Midbrain (tissue), 1 donor: ENCODE measurements at places on chromosomes 3 and 15.
A peak's percentile ranks its signal among the peaks of the same experiment; 100 is the strongest.

GRCh38 chr3:102301155-102301880 is 133.5 kb upstream of the ZPLD1 start:
- DNase-seq: no peak

GRCh38 chr15:71279757-71280141 is 164.5 kb downstream of the THSD4 start:
- DNase-seq: no peak

DNA sequence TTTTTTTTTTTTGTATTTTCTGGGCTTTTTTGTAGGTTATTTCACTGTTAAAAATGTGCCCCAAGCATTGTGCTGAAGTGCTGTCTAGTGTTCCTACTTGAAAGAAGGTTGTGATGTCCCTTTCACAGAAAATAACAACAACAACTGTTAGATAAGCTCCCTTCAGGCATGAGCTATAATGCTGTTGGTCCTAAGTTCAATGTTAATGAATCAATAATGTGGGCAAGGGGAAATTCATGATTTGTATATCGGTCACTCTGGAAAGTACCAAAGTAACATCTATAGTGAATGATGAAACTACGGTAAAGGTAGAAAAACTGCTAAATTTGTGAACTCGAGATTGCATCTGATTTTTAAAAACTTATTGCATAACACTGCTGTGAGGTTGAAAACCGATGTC is 539.4 kb downstream of the CADM2 start:
- no peak for DNase-seq

- DNase-seq: no peak
Measured at GRCh38 chr3:126961191-126961790, 21.6 kb upstream of the PLXNA1 start.

DNA sequence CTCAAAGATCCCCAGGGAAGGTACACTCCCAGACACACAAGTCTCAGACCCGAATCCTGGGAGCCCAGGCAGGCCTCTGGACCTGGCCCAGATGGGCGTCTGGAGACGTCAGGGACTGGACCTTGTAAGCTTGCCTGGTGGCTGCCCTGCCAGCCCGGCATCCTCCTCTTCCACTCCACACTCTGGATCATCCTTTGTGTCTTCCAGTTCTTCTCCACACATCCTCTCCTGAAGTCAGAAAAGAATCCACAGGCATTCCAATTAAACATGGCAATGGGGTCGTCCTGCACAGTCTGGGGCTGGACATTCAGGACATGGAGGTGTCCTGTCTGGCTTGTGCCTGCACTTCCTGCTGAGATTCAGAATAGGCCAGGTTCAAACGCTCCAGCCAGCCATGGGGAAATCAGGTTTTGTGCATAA is 208.8 kb upstream of the IGF1R start:
- no peak for DNase-seq

DNA sequence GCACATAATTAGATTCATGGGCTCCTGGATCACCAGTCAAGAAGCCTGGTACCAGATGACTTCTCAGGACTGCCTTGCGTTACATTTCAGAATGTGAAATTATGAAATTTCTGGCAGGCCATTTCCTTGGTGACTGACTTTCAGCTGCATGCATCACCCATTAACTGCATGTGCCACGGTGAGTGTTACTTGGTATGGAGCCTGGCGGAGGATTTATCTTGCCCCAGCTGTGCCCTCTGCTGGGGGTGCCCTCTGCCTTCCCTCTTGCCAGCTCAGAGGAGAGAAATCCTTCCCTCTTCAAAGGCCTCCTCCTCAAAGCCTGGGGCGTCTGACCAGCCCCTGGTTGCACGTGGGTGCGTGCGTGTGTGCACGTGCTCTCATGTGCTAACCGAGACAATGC is 57.7 kb upstream of the CTSH start:
- DNase-seq: no peak

- DNase-seq: no peak
Measured at GRCh38 chr3:190234621-190235020, 87.6 kb downstream of the CLDN1 start.

- no peak for DNase-seq
Measured at GRCh38 chr15:33029109-33029652, 165.3 kb downstream of the FMN1 start.

DNA sequence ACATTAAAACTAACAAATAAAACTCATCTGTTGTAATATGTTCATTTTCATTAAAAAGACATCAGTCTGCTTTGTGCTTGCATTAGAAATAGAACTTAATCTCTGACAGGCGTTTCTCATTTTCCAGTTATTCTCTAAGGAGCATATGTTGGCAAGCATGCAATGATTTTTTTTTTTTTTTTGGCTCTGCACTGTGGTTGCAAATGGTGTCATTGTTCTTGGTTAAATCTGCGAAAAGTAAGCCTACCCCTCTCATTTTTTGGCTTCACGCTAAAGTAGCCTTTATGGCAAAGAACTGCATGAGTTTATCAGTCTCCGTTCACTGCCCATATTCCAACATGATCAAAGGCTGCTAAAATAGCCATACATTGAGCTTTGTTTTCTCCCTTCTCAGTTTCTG is 403.2 kb downstream of the MECOM start:
- no peak for DNase-seq

- no peak for DNase-seq
Measured at GRCh38 chr3:30585654-30586053, 20.7 kb upstream of the TGFBR2 start.

DNA sequence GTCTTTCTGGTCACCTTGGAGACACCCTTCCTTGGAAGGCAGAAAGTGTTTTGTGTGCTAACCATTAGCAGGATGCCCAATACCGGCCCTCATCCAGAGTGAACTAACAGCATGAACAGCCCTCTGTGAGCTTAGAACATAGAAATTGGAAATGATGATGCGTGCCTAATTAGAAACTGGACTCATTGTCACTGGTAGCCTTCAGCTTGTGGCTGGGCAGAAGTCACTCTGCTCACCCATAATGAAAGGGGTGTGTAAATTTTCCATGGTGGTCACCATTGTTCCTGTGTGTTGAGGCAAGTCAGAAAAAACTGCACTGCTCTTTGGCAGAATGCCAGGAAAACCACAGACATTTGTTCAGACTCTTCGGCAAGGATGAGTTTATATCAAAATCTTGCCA is 74.7 kb upstream of the CNTN4 start:
- no peak for DNase-seq

DNA sequence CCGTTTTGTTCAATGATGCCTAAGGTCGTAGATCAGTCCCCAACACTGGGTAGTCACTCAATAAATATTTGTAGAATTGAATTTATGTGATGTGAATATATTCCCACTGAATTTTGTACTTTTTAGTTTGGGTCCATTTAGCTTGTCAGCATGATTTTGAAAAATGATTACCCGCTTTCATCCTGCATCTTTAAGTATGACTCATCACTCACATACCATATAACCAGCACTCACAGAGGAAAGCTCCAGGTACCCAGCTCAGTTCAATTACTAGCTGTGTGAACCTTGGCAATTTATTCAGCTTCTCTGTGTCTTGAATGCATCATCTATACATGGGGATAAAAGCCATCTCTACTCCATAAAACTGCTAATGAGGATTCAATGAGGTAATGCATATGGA is 2.2 kb upstream of the MLF1 start:
- no peak for DNase-seq

GRCh38 chr3:9452417-9452816 is 55.0 kb downstream of the SETD5 start:
- DNase-seq: no peak

GRCh38 chr3:42696356-42697288 is 6.0 kb downstream of the HHATL start:
- no peak for DNase-seq

DNA sequence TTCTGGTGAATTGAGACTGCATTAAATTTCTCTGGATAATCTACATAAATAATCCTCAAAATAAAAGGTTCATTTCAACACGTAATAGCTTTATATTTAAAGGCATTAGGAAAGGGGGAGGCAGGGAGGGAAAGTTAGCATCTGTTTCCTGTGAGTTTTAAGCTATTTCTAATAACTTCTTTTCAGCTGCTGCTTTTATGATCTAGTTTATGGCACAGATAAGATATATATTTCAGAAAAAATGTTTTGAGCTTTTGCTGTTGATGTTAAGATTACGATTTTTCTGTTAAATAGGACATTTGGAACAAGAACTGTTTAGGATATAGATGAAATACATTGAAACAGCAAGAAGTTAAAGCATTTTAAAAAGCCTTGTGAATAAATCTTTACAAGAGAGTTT is 30.0 kb downstream of the UBE2E1 start:
- DNase-seq: no peak

DNA sequence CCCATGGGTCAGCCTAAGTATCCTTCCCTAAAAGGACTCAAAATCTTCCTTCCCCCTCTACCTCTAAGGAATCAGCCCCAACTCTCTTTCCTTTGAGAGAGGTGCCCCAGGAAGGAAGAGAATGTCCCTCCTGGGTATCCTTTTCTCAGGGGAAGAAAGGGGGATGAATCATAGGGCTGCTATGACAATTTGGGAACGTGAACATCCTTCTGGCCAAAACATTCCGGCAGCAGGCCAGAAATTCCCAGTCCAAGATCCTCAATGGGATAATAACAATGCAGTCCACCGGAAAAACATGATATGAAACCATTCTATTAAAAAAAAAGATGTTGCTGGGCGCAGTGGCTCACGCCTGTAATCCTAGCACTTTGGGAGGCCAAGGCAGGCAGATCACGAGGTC is 50.8 kb upstream of the CACNA2D3 start:
- no peak for DNase-seq

GRCh38 chr3:63807961-63808565 is 11.0 kb upstream of the C3orf49 start:
- DNase-seq: no peak

DNA sequence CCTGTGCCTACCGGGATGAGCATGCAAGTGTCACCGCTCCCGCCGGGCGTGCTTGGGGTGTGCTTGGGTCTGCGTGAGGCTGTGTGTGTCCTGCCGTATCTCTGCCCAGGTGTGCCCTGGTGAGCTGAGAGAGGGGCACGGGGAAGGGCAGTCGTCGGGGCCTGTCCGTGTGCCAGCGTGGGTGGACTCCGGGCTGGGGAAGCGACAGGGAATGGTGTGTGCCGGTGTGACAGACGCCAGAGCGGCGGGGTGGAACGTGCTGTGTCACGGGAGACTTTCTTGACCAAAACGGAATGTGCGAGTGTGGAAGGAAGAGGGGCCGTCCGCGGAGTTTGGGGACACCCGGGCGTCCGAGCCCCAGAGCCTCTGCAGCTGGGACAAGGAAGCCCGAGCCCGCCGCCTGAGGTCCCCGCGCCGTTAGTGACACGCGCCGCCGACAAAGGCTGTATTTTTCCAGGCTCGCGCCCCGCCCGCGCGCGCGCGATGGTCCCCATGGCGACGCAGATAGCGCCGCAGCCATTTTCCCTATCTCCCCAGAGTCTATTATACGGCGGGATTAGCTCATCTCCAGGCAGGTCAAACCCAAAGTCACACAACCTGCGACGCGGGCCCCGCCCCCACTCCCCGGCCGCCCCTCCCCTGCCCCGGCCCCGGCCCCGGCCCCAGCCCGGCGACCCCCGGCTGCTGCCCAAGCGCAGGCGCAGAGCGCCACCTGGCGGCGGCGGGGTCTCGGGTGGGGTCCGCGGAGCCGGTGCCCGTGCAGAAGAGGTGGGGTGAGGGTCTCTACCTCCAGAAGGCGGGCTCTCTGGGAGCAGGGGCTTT is 4.5 kb upstream of the GATA2 start:
- DNase-seq: peak; percentile 72

DNA sequence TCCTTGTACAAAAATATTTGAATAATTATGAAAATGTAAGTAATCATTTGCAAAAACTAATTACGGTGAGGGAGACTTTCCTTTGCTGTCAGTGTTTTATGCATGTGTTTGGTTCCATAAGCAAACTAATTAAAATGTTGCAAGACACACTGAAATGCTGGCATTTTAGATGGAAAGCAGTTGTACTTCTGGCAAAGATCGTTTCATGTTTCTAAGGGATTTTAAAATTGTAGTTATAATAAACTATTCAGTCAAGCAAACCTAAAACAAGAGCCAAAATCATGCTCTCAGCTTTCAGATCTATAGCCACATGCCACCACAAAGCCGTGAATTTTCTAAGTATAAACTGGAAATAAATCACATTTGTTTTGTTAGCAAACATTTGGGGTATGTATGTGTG is 240.1 kb upstream of the ZNF385D start:
- no peak for DNase-seq

DNA sequence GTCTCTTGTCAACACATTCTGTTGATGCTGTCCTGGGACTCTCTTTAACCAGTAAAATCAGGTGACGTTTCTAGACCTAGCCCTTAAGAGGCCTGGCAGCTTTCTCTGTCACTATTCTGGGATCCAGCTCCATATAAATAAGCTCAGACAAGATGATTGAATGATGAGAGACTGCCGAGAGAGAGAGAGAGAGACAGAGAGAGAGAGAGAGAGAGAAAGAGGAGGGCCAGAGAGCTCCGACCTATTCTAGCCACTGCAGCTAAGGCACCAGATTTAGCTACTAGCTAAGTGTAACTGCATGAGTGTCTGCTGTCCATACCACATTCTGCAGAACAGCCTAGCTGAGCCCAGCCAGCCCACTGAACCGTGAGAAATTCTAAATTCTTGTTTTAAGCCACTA is 36.1 kb upstream of the CTXND1 start:
- no peak for DNase-seq

GRCh38 chr3:136671921-136672320 is 80.3 kb downstream of the STAG1 start:
- DNase-seq: no peak

DNA sequence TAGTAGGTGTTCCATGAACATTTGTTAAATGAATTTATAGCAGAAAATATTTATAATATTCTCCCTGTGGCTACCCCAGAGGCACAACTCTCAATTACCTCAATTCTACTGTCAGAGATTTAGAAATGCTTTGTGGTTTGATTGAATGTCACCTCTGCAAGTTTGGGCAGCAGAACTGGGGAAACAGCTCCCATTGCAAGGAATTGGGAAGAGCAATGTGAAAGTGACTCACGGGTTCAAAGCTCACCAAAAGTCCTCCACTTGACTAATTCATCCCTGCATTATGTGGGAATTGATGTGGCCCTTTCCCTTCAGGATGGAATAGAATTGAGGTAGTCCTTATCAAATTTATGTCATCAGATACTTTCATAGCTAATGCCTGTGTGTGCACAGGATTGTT is 562.7 kb downstream of the MFSD1 start:
- DNase-seq: no peak

- no peak for DNase-seq
Measured at GRCh38 chr3:15273227-15273626, 59.2 kb downstream of the SH3BP5 start.

DNA sequence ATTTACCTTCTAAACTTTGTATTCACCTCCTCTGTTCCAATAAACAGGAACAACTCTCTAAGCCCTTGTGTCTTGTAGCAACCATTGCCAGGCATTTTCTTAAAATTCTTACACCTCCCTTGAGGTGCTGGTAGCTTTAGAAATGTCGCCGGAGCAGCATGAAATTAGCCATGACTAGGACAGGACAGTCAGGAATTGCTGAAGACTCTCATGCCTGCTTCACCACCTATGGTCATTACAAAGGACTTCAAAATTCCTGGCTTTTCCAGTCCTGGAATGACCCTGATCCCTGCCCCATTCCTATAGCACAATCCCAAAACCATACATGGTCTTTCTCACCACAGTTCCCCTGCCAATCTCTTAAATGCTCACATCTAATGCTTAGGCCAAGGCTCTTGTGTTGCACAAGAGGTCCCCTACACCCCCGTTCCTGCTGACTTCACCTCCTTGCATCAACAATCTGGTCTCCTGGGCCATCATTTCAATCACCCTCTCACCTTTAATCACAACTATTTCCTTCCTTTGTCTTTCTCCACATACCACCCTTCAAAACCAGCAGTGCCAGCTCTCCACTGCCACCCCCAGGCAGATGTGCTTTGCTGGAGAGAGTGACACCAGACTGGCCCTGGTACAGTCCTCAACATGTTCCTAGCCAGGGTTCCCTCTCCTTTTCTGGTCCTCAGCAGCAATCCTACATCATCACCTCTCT is 113.2 kb upstream of the TJP1 start:
- peak; percentile 46 for DNase-seq
